Central memory CD4-positive, alpha-beta T cell (primary cell): ENCODE measurements at places on chromosomes 3 and 15.
A peak's percentile ranks its signal among the peaks of the same experiment; 100 is the strongest.

DNA sequence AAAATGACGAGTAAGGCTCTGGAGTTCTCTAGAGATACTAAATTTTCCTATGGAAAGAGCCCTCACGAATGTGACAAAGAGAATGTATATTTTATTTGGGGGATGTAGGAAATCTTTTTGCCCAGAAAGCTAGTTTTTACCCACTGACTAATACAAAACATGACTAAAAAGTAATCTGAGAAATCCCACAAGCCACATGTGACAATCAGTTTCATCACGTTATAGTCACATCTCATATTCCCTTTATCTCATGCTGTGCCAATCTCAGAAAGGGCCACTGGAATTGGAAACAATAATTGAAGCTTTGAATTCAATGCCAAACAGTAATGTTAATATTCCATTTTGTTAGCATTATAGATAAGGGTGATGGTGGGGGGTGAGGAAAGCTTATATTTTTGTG, 509.0 kb upstream of the GOLIM4 start:
- DNase-seq = no peak

- no peak for DNase-seq
Observed at GRCh38 chr15:73578026-73578425, 55.2 kb downstream of the NPTN start.

GRCh38 chr15:42955518-42955917, 34.9 kb upstream of the TTBK2 start:
- DNase-seq = no peak

- DNase-seq = no peak
Observed at GRCh38 chr3:164417955-164418354, 660.3 kb downstream of the SI start.

- no peak for DNase-seq
Observed at GRCh38 chr15:62469478-62469873, 304.4 kb upstream of the C2CD4B start.

- DNase-seq = no peak
Observed at GRCh38 chr3:112681822-112682325, 40.9 kb upstream of the CCDC80 start.

- no peak for DNase-seq
Observed at GRCh38 chr3:55698831-55699230, 211.7 kb upstream of the WNT5A start.

- no peak for DNase-seq
Observed at GRCh38 chr3:116524453-116525210, 79.3 kb upstream of the LSAMP start.

GRCh38 chr3:98817547-98818041, 54.5 kb downstream of the ST3GAL6 start:
- peak; percentile 18 for DNase-seq

DNA sequence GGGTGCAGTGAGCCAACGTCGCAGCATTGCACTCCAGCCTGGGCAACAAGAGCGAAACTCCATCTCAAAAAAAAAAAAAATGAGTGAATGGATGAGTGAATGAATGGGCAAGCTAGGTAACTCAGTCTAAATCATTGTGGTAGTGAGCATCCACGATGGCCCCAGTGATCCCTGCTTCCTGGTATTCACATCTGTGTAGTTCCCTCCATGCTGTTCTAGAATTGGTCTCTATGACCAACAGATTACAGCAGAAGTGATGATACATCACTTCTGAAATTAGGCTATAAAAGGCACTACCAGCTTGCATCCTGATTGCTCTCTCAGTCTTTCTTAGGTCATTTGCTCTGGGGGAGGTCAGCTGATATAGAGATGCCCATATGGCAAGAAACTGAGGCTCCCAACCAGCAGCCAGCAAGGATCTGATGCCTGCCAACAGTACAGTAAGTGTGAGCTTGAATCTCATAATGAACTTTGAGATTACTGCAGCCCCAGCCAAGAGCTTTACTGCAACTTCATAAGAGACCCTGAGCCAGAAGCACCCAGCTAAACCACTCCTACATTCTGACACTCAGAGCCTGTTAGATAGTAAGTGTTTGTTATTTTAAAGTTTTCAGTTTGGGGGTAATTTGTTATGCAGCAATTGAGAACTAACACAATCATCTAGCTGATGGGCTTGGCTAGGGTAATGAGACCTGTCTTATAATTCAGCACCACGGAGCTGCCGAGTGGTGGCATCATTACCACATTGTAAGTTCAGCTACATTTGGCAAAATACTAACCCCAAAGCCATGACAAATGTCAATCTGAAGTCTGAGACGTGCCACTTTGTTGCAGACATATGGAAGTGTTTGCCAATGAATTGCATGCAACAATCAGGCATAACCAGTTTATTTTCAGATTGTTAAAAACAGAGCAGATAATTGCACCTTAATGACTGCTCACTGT, 53.0 kb downstream of the KLHL6 start:
- DNase-seq = no peak

- DNase-seq = no peak
Observed at GRCh38 chr3:138962854-138963560, 16.0 kb downstream of the FOXL2NB start.

- DNase-seq = peak; percentile 12
Observed at GRCh38 chr3:72345237-72345878, 502.9 kb downstream of the SHQ1 start.

- DNase-seq = no peak
Observed at GRCh38 chr3:140753865-140754754, 76.2 kb downstream of the TRIM42 start.

DNA sequence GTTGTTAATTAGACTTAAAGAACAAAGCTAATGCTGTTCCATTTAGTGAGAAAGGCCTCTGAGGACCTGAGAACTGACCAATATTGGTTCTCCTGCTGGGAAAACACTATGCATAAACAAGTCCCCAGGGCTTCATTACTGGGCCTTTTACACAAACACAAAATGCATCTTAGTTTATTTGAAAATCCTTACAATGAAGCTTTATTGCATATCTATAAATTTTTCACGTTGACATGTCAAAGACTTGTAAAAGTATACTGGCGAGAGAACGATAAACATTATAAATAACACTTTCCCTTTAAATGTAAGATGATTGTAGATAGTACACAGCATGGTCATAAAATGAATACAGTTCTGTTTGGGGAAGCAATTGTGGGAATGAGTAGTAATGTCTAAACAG, 151.7 kb downstream of the ROBO2 start:
- no peak for DNase-seq

- DNase-seq = peak; percentile 33
Observed at GRCh38 chr15:42919799-42920518, 619 bp downstream of the TTBK2 start.

- no peak for DNase-seq
Observed at GRCh38 chr3:113124256-113124830, 87.0 kb upstream of the BOC start.

GRCh38 chr3:12643010-12643380, 20.9 kb downstream of the RAF1 start:
- DNase-seq = no peak
